ENCODE measurements at places on chromosomes 2 and 18.

GRCh38 chr2:11687736-11688135, 17.7 kb upstream of the NTSR2 start:
- DNase-seq = no peak

GRCh38 chr2:240422658-240423329, 12.7 kb upstream of the GPC1 start:
- no peak for DNase-seq

- no peak for DNase-seq
These were observed 128.0 kb downstream of the HRH4 start for GRCh38 chr18:24588440-24588839.

DNA sequence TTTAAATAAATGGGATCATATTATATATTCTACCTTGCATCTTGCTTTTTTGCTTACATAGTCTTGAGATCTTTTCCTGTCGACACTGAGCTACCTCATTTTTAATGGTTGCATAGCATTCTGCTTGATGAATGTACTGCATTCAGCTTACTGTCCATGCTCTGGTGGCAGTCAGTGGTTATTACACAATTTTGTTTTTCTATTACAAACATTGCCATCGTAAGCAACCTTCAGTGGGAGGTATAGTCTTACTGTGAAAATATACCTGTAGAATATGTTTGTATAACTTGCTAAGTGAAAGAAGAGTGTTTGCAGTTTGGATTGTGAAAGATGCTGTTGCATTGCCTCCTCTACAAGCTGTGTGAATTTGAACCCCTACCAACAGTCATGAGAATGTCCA, 43.4 kb downstream of the UBXN4 start:
- no peak for DNase-seq

DNA sequence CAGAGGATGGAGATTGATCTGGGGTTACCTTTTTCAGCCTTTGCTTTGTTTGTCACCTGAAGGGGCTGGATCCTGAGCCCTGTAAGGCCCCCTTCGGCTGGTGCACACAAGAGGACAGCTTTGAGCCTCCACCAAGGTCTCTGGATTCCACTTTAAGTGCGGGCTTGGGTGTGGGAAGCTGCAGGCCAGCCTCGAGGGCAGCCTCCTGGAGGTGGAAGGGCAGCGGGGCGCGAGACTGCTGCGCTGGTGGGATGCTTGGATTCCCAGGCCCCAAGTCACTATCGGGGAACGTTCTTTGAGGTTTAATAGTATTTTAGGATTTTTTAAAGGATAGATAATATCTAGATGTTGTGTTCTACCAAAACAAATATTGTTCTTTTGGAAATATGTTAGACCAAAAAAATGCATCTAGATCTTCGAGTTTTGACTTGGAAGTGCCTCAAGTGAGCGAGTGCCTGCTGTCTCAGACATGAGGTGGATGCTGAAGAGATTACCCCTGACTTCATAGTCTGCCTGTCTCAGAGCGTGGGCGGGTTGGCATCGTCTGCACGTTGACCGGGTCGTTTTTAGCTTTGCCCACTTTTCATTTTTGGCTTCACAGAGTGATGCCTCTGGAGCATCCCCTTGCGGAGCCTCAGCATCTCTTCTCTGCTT, 113.8 kb downstream of the AGAP1 start:
- DNase-seq = no peak

GRCh38 chr2:62287899-62288880, 92.3 kb downstream of the B3GNT2 start:
- DNase-seq = peak; percentile 45

GRCh38 chr2:191857259-191857805, 10.4 kb upstream of the CAVIN2 start:
- peak; percentile 17 for DNase-seq

GRCh38 chr2:86818957-86819356, 28.2 kb upstream of the CD8A start:
- DNase-seq = no peak

Measured in HFFc6 (cell line).